Occipital lobe (tissue), 3 donors: ENCODE measurements at places on chromosomes 3 and 15. TPM values are rescaled to one million over a fixed set of nuclear protein-coding genes. Genes with fewer than 3 reads are reported as not detected.

Gene GP9
- not detected for total RNA-seq

Gene TNFAIP8L3
- 1.9 TPM for total RNA-seq

Gene USP13
- 13.3 TPM for total RNA-seq

Gene RHOV
- 10.8 TPM for total RNA-seq

Gene SEMA5B
- 9.8 TPM for total RNA-seq

Gene PPARG
- total RNA-seq = 0.94 TPM

Gene SPRED1
- 77.4 TPM for total RNA-seq

Gene LSAMP
- total RNA-seq = 47.3 TPM

Gene CLDN16
- under 0.01 TPM for total RNA-seq

Gene LNP1
- 6.4 TPM for total RNA-seq

Gene LHFPL4
- 48.4 TPM for total RNA-seq

Gene PIERCE2
- 5.0 TPM for total RNA-seq

Gene AHSG
- 0.47 TPM for total RNA-seq

Gene SEMA3B
- 2.3 TPM for total RNA-seq

Gene CDAN1
- 10.9 TPM for total RNA-seq
